ENCODE measurements at places on chromosomes 1 and 21.

DNA sequence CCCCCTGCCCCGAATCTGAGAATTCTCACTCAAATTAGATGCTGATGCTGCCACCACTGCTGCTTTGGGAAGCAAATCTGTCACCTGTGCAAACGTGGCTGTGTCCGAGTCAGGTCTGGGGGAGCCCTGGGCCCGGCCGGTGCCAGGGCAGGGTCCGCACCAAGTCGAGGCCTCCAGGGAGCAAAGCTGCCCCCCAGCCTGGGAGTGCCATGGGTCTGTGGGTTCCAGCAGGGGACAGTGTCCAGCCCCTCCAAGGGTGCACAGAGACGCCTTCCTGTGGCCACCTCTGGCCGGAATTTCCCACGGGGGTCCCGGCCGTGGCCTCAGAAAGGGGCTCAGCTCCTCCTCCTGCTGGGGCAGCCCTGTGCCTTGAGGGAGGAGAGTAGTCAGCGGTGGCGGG lies 27.7 kb upstream of the TTLL10 start:
- DNase-seq, result no peak

- no peak for DNase-seq
Measured at GRCh38 chr21:44872323-44872648, 1.2 kb downstream of the PTTG1IP start.

- DNase-seq, result no peak
Measured at GRCh38 chr21:32567626-32568025, 17.7 kb downstream of the TCP10L start.

- no peak for DNase-seq
Measured at GRCh38 chr1:76098845-76099244, 24.3 kb downstream of the ST6GALNAC3 start.

DNA sequence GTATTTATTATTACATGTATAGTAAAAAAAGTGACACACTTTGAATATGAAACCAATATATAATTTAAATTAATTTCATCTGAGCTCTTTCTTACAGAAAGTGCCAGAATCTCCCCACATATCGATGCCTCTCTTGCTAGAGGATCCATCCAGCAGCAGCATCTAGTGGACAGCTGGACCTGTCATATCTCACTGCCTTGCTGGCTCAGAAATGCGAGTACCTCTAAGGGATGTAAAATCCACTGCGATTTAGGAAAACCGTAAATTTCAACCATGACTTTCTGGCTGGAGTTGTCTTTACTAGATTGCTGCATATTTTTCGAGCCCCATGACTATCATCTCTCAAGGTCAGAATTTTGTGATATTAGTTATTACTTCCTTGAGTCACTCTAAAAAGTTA lies 333.8 kb downstream of the NEGR1 start:
- no peak for DNase-seq

DNA sequence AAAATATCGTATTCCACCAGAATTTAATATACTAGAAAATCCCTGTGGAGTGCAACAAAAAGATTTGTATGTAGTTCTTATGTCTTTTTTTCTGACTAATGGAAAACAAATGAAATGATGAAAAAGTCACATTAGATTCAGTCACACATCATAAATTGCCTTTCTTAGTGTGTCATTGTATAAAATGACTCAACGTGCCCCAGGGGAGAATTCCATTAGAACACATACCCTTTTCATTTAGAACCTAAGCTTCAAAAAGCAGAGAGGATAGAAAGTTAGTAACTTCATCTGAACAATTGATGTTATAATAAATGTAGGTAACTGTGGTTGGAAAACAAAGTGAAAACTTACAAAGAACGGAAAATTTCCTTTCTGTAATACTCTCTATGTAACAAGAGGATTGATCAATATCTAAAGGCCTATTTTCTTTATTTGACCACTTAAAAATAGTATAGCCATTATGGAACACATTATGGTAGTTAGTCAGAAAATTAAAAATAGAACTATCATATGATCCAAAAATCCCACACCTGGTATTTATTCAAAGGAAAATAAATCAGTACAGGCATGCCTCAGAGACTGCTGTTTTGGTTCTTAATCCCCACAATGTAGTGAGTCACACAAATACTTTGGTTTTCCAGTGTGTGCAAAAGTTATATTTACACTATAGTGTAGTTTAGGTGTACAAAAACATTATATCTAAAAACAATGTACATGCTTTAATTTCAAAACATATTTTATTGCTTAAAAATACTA lies 1016.1 kb downstream of the KCNT2 start:
- peak; percentile 92 for DNase-seq

- no peak for DNase-seq
Measured at GRCh38 chr1:234256359-234256758, 116.9 kb upstream of the COA6 start.

DNA sequence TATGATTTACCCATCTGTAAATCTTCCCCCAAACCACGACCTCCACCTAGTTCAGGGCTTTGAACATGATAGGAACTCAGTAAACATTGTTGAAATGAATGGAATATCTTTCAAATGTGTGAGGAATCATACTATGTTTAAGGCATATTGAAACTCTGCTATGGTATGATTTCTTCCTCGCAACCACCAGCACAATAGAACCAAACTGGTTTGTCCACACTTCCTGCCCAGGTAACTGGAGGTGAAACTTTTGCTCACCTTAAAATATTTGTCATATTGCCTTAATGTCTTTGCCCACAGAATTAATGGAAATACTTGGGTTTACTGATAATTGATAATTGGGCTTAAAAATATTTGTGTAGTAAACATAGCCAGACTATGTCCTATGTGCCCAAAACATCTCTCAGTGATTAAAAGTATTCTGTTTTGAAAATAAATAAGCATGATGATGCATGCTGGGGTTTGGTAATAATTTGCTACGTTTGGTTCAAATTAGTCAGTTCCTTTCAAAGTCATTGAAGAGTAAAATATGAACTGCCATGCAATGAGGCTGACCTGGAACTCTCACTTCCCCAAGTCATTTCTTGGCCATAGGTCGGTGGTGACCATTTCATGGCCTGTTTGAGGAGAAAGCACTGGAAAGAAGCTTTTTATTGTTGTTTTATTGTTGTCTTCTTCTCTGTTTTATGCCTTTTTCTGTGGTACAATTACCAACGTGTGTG lies 73.3 kb downstream of the TNFSF18 start:
- DNase-seq, result no peak

GRCh38 chr1:20787029-20787839 lies at the start of gene HP1BP3:
TSS of gene HP1BP3 (minus strand) at chr1:20787307. CDS start at chr1:20780440, 6,867 bp downstream.
- DNase-seq, result no peak

DNA sequence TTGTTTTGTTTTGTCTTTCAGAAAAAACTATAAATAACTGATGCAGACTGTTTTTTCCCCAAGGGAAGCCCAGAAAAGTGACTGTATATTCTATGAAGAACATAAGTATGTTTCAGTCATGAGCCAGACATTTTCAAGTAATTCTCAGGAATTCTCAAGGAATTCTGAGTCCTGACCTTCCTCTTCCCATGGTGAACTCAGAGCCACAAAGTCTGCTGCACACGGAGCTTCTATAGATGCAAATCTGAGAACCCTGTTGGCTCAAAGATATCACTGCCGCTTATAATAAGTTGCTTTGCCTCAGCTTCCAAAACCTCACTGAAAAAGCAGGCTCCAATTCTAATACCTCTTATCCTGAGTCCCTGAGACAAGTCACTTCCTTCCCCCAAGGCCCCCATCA lies 418.5 kb upstream of the RUNX1 start:
- no peak for DNase-seq

DNA sequence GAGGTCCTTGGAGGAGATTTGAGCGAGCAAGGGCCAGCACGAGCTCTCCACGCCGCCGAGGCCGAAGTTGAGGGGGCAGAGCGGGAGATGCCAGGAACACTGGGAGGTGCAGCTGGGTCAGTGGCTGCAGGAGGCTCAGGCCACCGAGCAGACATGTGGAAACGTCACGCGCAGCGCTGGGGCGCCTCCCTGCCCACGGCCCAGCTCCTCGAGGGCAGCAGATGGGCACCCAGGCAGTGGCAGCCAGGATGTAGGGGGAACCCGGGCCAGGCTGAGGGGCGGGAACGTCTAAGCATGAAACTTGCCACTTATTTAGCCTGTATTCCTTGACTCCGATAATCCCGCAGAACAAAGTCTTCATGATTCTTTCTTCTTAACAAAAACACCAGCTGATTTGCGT lies 114.1 kb downstream of the UCK2 start:
- DNase-seq, result no peak

DNA sequence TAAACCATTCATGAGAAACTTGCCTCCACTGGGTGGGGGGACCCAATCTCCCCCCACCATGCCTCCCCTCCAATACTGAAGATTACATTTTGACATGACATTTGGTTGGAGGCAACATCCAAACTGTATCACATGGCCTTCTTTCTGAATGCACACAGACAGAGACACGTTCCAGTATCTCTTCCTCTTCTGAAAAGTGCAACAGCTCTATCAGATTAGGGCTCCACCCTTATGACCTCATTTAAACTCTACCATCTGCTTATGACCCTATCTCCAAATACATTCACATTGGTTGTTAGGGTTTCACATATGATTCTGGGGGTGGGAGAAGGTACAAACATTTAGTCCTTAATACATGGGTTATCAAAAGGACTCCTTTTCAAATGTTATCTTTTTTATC lies 481.8 kb upstream of the NFIA start:
- DNase-seq, result no peak

- no peak for DNase-seq
Measured at GRCh38 chr1:77797991-77798390, 18.5 kb downstream of the MIGA1 start.

- no peak for DNase-seq
Measured at GRCh38 chr1:101144671-101145448, 92.0 kb upstream of the S1PR1 start.

DNA sequence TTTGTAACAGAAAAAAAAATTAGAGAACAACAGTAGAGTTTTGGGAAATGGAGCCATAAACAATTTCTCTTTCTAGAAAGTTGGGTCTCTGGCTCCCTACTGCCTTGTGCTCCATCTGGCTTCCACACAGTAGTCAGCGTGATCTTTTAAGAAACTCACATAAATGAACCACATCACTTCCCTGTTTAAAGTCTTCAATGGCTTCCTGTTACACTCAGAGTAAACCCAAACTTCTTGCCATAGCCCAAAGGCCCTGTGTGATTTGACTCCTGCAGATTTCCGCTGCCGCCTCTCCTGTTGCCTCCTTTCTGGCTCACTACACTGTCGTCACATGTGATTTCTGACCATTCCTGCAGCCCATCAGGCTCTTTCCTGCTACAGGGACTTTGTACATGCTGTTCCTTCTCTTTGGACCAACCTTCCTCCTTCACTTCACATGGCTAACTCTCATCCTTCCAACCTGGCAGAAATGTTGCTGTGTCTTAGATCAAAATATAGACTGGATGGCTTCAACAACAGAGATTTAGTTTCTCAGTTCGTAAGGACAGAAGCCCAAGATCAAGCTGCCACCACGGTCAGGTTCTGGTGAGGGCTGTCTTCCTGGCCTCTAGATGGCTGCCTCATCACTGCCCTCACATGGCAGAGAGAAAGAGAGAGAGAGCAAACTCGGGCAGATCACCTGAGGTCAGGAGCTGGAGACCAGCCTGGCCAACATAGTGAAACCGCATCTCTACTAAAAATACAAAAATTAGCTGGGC lies 34.0 kb downstream of the OPRD1 start:
- no peak for DNase-seq

GRCh38 chr1:176552999-176553398 lies 90.0 kb downstream of the PAPPA2 start:
- DNase-seq, result no peak

DNA sequence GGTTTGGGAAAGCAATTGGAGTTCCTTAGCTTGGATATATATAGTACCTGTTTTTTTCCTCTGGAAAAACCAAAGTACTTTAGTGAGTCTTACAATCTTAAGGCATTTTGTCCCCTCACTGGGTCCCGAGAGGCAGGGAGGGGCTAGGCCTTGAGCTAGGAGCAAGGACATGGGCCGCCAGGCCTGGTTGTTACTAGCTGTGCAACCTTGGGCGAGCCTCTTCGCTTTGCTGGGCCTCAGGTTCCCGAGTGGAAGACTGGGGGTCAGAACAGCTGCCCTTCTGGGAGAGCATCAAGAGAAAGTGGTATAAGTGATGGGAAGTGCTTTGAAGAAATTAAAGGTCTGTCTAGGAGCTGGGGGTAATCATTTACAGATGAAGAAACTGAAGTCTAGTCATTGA lies 553.2 kb downstream of the KIF26B start:
- no peak for DNase-seq

- DNase-seq, result no peak
Measured at GRCh38 chr1:116661633-116662032, 5.9 kb downstream of the IGSF3 start.

DNA sequence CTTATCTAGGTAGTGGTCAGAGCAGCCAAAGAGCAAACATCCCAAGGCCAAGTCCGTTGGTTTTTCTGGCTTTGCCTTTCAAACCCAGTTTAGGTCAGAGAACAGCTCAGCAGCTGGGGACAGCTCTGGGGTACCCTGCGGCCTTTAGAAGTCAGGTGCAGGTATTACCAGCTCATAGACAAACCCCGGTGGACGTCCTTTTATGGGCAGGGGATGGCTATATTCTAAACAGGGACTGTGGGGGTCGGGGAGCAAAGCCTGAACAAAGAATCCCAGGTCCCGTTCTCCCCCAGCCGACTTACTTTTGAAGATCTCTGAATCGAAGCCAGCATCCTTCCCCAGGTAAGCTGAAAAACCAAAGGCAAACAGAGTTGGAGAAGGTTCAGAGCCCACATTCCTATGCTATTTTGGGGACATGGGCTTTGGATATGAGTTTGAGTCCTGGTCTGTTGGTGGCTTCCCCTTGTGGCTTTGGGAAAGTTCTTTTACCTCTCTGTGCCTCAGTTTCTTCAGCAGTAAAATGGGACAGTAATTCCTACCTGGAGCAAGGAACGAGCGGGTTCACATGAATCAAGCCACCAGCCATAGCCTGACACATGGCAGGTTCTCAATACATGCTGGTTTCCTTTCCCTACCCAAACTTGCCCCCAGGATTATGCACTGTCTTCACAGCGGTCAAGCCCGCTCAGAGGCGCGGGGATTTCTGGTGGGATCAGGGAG lies 16.6 kb downstream of the MYOM3 start:
- no peak for DNase-seq

GRCh38 chr1:182283746-182284544 lies 107.6 kb downstream of the GLUL start:
- no peak for DNase-seq

DNA sequence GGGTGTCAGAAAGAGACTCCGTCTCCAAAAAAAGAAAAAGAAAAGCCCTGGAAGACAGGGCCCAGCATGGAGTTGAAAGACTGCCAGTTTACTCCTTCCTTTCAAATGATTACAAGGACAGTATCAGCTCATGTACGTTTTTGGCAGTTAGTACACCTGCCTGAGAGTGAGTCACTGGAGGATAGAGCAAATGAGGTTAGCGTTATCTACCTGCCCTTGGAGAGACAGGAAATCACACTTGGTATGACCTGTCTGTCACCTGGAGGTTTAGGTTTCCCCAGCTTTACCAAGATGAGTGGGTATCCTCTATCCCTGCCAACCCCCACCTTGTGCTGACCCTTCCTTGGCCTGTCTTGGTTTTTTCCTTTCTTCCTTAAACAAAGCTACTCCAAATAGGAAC lies 96.8 kb upstream of the BMP8A start:
- no peak for DNase-seq

- peak; percentile 77 for DNase-seq
Measured at GRCh38 chr1:16612332-16613172, 812 bp downstream of the NBPF1 start.

- no peak for DNase-seq
Measured at GRCh38 chr1:48251821-48252220, 29.3 kb downstream of the SLC5A9 start.

GRCh38 chr1:110464340-110464739 lies 13.4 kb downstream of the PROK1 start:
- no peak for DNase-seq

Data from HFF-Myc (cell line).